ENCODE measurements at places on chromosomes 12 and 14. TPM values are rescaled to one million over a fixed set of nuclear protein-coding genes. Genes with fewer than 3 reads are reported as not detected.

The TC2N gene
- total RNA-seq: 214 TPM

GRCh38 chr12:70507442-70507841 lies 129.8 kb downstream of the PTPRB start:
- H3K27me3 ChIP-seq: peaks cover 8% of the 10 kb centered on the region
- H3K36me3 ChIP-seq: peaks cover 2% of the 10 kb centered on the region
- H3K4me3 ChIP-seq: no peak overlapping the region
- no peak overlapping the region for H3K27ac ChIP-seq

The KRT3 gene
- total RNA-seq: not detected

- H3K27ac ChIP-seq: no peak overlapping the region
- H3K27me3 ChIP-seq: peaks cover 25% of the 10 kb centered on the region
- peaks cover 5% of the 10 kb centered on the region for H3K4me1 ChIP-seq
- DNase-seq: no peak
- no peak overlapping the region for H3K4me3 ChIP-seq
Observed at GRCh38 chr12:89084751-89085150, 267.6 kb downstream of the DUSP6 start.

The NFATC4 gene
- not detected for total RNA-seq

- no peak overlapping the region for H3K27ac ChIP-seq
- H3K4me1 ChIP-seq: no peaks in the 10 kb centered on the region
- no peak overlapping the region for H3K4me3 ChIP-seq
- DNase-seq: no peak
Observed at GRCh38 chr14:106294324-106294723, 767.9 kb downstream of the TMEM121 start.

- no peak overlapping the region for H3K27ac ChIP-seq
- DNase-seq: no peak
- peaks cover under 1% of the 10 kb centered on the region for H3K27me3 ChIP-seq
Observed at GRCh38 chr14:90045616-90046015, 16.2 kb upstream of the KCNK13 start.

Data from T-helper 17 cell (primary cell).